Fibroblast of upper back skin (primary cell): ENCODE measurements at places on chromosomes 2 and 18.
A peak's percentile ranks its signal among the peaks of the same experiment; 100 is the strongest.

GRCh38 chr2:30711646-30712085 lies 95.6 kb downstream of the CAPN13 start:
- DNase-seq = peak; percentile 90

- DNase-seq = no peak
Observed at GRCh38 chr2:14952400-14952963, 320.0 kb downstream of the LRATD1 start.

DNA sequence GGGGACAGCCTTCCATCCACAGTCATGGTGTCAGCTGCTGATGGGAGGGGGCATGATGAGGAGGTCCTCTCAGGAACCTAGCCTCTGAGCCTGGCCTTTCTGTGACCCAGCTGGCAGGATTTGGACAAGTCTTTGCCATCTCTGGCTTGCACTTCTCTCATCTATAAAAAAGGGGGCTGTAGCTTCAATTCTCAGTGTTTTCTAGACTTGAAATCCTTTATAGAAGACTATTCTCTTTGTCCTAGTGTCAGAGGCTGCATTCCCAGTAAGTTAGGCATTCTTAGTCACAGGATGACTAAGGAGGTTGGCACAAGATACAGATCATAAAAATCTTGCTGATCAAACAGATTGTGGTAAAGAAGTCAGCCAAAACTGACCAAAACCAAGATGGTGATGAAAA lies 958.5 kb downstream of the CNTNAP5 start:
- peak; percentile 68 for DNase-seq

GRCh38 chr2:28678944-28679343 lies 72.7 kb upstream of the PPP1CB start:
- DNase-seq = no peak

- DNase-seq = no peak
Observed at GRCh38 chr2:18408638-18409037, 151.8 kb downstream of the RDH14 start.

GRCh38 chr2:162062559-162062958 lies 11.5 kb downstream of the DPP4 start:
- DNase-seq = no peak

DNA sequence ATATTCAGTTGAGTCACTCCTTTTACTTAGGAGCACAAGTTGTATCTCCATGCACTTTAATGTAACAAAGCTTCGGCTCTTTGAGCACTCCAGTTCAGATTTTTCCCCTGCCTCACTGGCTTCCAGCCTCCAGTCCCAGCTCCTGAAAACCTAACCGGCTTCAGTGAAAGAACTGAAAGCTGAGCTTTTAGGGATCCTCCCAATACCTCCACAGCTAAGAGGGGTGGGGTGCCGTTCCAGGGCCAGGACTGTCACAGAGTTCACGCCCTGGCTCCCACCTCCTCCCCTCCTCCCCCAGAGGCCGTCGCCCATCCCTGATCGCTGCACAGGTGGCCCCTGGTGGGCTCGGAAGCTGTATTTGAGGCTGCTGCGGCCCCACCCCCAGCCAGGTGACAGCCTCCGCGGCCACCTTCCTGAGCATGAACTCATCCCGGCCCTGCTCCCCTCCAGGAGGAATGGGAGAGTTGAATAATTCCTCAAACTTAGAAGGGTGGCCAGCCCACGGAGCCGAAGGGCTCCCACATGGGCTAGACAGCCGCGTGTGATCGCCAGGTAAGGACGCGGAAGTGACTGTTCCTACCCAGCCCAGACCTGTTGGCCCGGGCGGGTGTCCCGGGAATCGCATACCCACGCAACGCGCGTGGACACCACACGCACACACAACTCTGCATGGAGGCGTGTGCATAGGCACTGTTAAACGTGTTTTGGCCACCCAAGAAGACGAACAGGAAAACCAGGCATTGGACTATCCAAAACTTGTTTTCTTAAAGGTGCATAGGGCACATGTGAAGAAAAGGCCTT lies 1.8 kb downstream of the MYO5B start:
- DNase-seq = no peak

DNA sequence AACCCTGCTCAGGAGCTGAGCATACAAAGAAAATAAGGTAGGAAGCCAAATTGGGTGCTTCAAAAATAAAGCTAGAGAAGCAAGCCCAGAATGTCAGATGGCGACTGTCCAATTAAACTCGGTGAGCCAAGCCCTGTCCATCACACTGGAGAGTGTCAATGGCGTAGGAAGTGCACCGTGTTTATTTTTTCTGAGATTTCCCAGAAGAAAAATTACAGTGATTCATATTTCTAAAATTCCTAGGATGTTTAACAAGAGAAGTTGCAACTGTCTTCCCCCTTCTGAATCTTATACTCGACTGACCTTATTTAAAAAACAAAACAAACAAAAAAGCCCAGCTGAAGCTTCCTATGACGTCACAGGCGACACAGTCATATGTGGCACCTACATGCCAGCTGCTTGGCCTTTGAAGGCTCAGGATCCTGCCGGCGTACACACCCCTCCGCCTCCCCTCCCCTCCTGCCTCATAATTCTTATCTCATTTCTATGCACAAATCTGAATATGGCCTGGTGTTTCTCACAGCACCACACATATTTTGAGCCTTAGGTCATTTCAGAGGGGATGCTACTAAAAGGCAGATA lies 60.8 kb downstream of the MBP start:
- DNase-seq = peak; percentile 89

- no peak for DNase-seq
Observed at GRCh38 chr18:27007880-27008279, 142.4 kb upstream of the AQP4 start.

- DNase-seq = no peak
Observed at GRCh38 chr2:189997016-189997415, 65.5 kb downstream of the MSTN start.

DNA sequence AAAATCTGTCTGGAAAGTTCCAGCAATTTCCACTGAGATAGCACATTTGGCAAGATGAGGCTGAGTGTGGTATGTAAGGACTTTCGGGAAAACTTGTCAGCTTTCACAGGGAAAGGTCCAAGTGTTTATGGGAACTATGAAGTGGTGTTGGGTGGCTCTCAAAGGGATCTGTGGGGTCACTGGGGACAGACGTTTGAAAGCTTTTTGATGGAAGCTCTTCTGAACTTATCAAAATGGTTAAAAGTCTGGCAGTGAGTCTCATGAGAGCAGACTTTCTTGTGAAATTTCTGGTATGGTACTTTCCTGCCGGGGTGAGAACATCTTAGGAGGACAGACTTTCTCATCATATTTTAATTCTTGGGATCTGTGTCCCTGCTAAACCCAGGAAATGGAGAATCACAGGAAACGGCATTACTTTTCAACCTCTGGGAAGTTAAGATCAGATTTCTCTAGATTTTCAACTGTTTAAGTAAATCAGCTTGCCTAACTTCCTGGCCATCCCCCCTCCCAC lies 546.3 kb upstream of the ZEB2 start:
- peak; percentile 5 for DNase-seq

- peak; percentile 10 for DNase-seq
Observed at GRCh38 chr2:240111253-240111652, 24.9 kb downstream of the COPS9 start.

DNA sequence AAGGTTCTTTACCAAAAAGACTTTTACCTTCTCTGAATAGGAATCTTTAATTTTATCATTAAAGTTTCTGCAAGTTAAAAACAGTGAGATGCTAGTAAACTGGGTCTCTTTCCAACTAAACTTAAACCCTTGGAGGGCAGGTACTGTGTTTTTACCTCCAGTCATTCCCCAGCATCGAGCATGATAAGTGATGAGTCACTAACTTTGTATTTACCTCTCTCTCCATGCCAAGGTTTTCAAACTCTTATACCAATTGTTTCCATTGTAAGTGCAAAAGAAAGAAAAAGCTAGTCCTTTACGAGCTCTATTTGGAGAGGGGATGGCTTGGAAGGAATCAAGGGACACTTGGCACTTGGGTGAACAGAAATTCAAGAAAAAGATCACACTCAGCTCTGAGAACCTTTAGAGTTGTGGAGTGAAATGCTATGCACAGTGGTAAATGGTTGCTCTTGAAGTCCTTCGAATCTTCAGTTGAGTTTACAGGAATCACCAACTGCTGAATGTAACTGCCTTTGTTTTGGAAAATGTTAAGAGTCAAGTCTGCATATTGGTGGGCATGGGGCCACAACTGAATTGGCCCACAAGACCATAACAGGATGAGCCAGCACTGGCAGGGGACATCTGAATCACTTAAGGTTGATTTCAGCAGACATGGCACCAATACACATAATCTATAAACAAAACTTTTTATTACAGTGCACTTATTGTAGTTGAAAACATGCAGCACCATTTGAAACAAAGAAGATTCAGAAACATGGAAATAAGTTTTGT lies 8.3 kb upstream of the RBM43 start:
- DNase-seq = no peak

DNA sequence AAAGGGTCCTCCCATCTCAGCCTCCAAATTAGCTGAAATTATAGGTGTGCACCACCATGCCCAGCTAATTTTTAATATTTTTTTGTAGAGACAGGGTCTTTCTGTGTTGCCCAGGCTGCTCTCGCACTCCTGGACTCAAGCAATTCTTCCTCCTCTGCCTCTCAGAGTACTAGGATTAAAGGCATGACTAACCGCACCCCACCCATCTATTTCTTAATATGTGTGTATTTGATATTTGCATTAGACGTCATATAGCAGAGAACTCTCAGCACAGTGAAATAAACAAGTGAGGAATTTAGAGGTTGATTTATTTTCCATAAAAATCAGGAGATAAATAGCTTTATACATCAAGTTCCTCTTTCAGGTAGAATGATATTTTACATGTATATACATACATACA lies 213.5 kb downstream of the FSIP2 start:
- DNase-seq = no peak

DNA sequence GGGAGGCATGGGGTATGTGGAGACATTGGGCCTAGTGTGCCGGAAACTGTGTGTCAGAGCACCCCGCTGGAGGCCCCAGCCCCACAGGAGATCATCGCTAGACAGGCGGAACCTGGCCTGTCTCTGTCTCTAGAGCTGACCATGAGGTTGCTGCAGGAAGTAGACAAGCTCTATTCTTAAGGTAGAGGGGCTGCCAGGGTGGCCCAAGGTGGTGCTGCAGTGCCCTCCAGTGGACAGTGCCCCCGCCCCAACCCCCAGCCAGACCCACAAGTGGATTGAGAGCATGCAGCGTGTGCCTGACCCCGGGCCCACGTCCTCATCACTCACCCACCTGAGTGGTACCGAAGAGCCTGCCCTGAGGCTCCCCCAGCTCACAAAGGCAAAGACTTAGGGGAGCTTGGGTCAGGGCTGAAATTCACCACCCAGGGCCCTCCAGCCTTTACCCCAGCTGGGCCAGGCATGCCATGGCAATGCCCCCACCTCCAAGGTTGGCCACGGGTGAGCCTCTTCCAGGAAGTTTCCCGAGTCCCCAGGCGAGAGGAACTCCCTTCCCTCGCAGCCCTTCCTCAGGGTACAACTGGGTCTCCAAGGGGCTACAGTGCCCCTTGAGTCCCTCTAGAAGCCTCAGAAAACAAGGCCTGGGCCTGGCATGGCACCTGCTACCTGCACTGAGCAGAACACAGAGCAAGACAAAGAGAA lies 155.0 kb downstream of the TTC32 start:
- DNase-seq = peak; percentile 20

GRCh38 chr2:142533177-142533576 lies 344.3 kb upstream of the KYNU start:
- DNase-seq = no peak

DNA sequence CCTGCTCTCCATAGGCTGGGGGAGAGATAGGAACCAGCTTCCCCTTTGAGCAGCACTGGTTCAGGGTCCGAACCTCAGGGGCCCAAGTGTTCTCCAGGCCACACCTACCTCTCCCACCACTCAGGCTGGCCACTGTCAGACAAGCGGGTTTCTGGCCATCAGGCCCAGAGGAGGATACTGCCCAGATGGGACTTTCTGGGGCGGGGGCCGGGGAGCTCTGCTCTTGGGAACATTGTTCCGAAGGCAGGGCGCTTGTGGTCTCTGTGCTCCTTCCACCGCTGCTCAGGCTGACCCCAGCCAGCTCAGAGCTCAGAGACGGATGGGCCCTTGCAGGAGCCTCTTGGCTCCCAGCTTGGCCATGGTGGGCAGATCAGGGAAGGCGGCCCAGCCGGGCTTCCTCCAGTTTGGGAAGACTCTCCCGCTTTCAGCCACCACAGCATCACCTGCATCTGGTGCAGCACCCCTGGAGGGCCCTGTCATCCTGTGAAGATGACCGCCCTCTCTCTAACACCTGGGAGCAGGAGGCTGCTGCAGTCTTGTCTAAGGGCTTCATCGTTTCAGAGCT lies 5.2 kb upstream of the TRAF3IP1 start:
- DNase-seq = no peak

DNA sequence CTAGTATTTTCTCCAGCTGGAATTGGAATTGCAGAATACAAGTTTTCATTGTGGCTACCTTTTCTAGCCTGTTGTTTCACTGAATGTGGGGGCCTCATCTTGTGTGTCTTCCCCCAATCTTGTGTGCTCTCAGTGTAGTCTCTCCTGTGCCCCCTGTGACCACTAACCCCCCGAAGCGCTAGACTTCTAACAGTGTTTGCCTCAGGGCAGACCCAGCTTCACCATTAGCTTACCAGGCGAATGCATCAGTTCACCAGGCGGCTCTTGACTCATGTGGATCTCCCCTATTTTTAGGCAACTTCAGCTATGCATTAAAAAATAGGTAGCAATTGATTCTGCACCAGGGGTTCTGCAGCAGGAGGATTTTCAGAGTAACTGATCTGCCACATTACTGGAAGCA lies 376.2 kb upstream of the MEIS1 start:
- DNase-seq = no peak

DNA sequence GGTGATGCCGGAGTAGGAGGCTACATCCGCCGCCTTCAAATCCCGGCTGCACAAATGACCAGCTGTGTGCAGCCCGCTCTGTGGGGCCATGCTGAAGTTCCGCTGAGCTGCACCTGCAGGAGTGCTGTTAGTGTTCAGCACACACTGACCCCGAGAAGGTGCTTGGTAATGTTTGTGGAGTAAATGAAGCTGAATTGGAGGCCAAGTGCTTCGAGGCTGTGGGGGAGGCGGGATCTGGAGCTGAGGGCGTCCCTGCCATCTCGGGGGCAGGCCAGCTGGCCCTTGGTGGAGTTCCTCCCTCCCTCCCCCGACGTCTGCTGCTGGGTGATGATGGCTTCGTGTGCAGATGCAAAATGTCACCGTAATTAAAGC lies 23.2 kb downstream of the KCNF1 start:
- no peak for DNase-seq

- peak; percentile 58 for DNase-seq
Observed at GRCh38 chr18:9094307-9095226, 7.9 kb upstream of the NDUFV2 start.

DNA sequence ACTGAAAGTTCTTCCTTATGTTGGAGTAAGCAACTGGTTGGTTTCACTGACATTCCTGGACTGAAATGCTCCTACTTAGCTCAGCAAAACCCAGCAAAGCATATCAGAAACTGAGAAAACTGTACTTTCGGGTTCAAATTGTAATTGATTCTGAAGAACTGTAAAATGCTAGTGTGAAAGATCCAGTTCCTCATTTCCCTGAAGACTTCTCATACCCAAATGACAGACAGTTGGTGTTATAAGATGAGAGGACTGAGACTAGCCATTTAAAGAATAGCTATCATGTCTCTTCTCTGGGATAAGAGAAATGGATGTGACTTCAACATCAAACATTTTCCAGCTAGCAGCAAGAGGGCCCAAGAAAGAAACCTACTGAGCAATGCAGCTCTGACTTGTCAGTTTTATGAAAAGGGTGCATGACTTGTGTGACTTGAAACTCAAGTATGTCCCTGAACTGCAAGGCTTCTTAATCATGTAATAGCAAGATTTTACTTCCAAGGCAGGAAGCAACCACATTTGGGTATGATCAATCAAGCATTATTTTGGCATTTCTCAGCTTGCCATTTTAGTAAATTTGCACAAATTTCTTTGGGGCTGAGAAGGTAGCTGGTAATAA lies 420.3 kb upstream of the MMADHC start:
- no peak for DNase-seq
